ENCODE measurements at places on chromosomes 7 and 10.

GRCh38 chr10:64682043-64682442 lies 1160.8 kb downstream of the REEP3 start:
- no peak for DNase-seq

- no peak for DNase-seq
Observed at GRCh38 chr10:110992006-110992800, 72.8 kb downstream of the SHOC2 start.

- DNase-seq, result no peak
Observed at GRCh38 chr10:3225561-3225960, 53.0 kb upstream of the PITRM1 start.

GRCh38 chr7:9181356-9181755 lies 747.9 kb downstream of the NXPH1 start:
- DNase-seq, result no peak

DNA sequence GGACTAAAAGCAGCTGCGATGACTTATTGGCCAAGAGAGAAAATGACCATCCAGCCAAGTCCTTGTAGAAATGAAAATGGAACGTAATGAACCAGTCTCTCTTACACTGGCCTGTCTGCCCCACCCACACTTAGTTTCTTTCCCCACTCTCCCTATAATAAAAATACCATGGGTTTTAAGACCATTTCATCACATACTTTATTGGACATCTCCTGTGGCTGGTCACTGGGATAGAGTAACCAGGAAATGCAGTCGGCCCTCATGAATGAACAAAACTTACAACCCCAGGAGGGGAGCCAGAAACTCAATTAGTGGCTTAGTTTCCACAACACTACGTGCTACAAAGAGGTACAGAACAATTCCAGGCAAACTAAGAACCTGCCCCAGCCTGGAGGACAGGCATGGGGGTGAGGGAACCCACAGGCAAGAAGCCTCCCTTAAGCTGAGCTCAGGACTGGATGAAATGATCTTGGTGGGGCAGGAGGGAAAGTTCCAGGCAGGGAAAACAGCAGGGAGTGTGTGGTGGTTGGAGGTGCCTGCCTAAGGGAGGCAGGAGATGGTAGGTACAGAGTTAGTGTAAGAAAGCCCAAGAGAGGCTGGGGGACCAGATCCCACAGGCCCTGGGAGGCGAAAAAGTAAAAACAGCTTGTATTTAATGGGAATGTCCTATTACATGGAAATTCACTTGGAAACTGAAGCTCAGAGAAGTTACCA lies 29.6 kb downstream of the MKI67 start:
- no peak for DNase-seq

GRCh38 chr7:31336202-31337001 lies 4.1 kb downstream of the NEUROD6 start:
- DNase-seq, result no peak

DNA sequence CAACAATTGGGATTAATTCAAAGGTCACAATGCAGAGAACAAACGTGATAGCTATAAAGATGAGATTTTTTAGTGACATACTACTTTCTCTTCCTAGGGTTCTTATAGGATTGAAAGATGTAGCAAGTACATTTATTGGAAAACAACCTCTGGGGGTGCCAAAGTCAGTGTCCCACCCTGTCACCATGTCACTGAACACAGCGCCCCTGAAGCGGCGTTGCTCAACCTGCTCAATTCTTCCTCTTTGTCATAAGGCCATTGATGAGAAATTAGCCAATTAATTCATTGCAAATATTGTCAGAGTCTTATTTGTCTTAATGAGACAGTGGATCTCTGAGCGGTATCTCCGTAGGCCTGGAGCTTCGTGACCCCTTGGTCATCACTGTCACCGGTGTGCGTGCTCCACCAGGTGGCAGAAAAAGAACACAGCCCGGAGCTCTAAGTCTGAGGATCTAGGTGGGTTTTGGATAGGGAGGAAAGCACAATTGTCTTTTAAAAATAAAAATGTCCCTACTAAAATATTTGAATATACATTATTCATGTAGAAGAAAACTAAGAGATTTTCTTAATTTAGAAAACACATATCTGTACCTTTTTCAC lies 362.6 kb downstream of the PAXIP1 start:
- DNase-seq, result no peak

DNA sequence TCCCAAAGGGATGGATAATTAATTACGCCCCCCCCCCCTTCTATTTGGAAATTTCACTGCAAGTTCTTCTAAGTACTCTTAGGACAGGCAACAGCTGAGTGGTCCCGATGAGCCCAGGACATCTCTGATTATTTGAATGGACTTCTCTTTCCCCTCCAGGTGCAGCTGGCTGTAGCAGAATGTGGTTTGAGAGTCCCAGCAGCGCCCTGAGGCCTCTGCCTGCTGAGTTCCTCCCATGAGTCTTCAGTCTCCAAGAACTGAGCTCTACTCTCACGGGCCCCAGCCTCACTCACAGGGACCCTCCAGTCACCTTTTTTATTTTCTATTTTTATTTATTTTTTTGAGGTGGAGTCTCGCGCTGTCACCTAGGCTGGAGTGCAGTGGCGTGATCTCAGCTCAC lies 63.6 kb upstream of the SFMBT2 start:
- no peak for DNase-seq

GRCh38 chr7:43244232-43244631 lies 131.8 kb downstream of the HECW1 start:
- no peak for DNase-seq

- no peak for DNase-seq
Observed at GRCh38 chr10:75859141-75859540, 427.7 kb downstream of the LRMDA start.

GRCh38 chr7:8160779-8161345 lies 101.1 kb downstream of the ICA1 start:
- no peak for DNase-seq

DNA sequence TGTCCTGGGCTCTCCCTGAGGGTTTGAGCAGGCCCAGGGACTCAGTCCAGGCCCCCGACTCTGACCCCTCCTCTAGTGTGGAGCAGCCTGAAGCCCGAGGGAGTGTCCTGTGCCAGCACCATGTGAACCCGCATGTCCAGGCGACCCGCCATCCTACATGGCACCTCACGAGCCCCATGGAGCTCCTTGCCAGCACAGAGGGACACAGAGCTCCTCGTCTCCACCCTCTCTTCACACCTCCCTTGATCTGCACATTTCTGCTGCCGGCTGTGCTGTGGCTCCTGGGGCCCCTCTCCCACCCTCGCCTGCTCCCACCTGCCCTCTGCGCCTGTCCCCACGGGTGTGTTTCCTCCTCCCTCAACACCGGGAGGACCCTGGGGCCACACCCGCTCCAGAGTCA lies 103.5 kb downstream of the ADARB2 start:
- DNase-seq, result no peak

DNA sequence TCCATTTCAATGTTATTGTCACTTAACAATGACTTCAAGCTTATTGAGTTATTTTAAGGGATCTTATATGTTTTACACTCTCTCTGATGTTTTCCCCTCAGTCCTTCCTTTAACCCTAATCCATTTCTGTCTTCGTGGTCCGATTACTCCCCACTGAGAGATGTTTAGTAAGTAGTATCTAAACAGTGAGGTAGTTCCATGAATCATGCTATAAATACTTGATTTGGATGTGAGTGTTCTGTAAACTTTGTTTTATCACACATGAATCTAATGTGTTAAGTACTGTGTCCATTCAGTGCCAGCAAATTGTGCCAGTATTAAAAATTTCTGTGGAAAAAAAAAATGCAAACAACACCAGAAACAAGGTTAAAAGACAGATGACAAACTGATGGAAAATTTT lies 18.6 kb downstream of the RPP30 start:
- no peak for DNase-seq

DNA sequence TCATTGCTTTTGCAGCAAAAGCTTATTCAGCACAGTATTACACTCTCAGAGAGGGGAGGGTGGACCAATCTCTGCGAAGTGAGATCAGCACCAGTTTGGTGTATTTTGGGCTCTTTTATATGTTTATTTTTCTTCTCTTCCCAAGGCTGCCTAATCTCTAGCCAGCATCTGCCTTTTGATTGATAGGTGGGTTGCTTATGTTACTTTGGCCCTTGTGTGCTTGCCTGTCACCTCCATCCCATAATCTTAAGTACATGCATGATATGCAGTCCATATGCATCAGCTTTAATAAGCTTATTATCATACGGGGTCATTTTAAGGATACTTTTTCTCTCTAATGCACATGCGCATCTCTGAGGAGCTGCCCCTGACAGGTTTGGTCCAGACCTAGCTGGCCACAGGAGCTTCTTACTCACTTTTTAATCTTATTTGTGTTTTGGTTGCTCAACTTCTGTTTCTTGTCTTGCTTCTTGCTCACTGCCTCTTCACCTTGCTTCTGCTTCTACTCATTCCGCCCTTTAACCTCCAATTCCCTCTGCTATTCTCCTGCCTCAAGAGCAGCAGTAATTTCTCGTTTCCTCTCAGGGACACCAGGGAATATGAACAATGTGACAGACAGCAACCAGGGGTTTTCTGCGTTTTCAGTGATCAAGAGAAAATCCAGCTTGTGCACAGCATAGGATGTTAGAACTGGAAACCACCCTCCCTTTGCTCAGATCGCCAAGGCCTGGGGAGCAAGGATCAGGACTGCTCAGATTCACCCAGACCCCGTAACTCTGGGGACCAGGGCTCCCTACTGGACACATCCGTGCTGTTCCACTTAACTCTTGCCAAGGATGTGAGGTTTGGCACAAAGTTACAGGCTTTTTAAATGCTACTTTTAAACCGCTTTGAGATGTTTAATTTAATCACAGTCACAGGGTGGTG lies 10.0 kb downstream of the RGR start:
- DNase-seq, result no peak

GRCh38 chr10:130745251-130745650 lies 566.3 kb downstream of the TCERG1L start:
- no peak for DNase-seq

DNA sequence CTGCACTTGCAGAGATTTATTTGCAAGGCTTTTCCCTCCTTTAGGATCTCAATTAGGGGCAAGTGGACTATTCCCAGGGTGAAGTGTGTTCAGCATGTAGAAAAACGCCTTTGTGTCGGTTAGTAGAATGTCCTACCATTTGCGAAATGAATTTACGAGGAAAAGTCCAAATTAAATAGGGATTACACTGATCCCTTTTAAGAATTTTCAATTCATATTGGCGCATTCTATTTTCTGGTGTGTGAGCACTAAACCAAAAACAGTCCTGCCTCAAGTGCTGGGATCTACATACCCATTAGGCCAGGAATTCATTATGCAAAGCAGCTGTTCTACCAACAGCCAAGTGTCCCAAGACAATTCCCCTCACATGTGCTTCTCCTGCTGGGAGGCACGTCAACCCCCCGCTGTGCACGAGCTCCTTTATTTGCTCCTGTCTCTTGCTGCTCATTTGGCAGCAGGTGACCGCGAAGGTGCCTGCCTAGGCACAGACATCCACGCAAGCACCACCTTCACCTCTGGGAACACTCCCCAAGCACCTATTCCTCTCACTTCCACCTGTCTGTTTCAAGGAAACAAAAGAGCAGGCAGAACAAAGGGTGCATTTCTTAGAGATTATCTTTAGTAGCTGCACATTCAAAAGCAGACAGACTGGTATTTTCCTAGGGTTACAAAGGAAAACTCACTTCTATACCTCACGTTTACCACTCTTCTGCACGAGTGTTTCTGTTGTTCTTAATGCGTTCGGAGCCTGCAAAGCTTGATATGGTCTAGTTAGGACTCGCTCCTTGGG lies 134.6 kb upstream of the FGFR2 start:
- no peak for DNase-seq

- no peak for DNase-seq
Observed at GRCh38 chr10:117519286-117519685, 23.3 kb upstream of the EMX2 start.

DNA sequence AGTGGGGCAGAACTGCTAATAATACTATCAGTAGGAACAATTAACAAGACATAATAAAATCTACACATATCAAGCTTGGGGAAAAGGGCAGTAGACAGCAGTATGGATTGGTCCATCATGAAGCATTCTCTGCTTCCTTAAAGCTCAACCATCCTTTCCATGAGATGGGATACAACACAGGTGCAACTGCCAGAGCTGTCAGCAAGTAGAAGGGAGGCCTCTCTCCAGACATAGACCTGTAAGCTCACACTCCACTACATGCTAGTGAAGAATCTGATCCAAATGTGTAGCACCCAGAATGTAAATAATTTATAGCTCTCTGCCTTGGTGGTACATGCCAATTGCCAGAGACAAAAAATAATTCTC lies 41.5 kb upstream of the ANAPC16 start:
- no peak for DNase-seq

DNA sequence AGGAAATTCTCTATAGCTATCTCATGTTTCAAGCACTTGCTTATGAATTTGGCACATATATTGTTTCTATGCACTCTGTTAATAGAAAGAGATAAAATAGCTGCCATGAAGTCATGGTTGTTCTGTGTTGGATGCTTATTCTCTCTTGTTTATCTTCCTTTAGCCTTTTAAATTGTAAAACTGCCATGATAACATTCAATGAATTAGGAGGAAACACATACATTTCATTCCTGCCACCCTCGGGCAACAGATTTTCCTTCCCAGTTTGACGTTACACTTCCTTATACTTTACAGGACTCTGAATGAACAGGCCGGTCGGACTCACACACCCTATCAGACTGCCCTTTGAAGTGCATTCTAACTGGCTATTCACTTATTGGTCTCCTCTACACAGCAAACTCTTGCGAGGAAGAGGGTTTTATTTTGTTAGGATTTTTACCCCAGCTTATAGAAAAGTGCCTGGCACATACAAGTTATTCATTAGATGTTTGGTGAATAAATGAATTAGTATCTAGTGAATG lies 65.7 kb upstream of the FERD3L start:
- DNase-seq, result no peak

DNA sequence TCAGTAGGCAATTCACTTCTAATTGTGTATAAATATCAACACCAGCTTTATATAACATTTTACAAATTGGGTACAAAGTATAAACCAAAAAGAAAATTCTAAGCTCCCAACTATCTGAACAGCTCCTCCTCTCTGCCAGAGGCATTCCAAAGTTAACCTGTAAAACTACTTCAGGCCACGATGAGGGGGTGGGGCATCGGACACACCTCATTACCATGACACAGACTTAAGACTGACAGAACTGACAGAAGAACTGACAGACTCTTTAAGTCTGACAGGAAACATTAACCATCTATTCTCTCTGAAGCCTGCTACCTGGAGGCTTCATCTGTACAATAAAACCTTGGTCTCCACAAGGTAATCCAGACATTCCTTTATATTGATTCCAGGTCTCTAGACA lies 12.3 kb downstream of the ESYT2 start:
- no peak for DNase-seq

- no peak for DNase-seq
Observed at GRCh38 chr10:120480065-120480600, 23.1 kb downstream of the PLPP4 start.

- DNase-seq, result no peak
Observed at GRCh38 chr10:48331436-48331835, 25.0 kb downstream of the MAPK8 start.

GRCh38 chr7:46292741-46293140 lies 371.7 kb upstream of the IGFBP3 start:
- DNase-seq, result no peak

GRCh38 chr10:124508070-124508667 lies 46.5 kb downstream of the LHPP start:
- no peak for DNase-seq

GRCh38 chr10:104642658-104643302 lies 1.7 kb downstream of the SORCS3 start:
- peak; percentile 75 for DNase-seq

- no peak for DNase-seq
Observed at GRCh38 chr7:75596727-75597614, 104.9 kb downstream of the SPDYE5 start.

- DNase-seq, result no peak
Observed at GRCh38 chr10:96325719-96326373, 21.6 kb downstream of the DNTT start.

GRCh38 chr7:11539853-11540252 lies 292.1 kb downstream of the THSD7A start:
- no peak for DNase-seq

Measured in NCI-H1105 (cell line).